NCI-H460 (cell line): ENCODE measurements at places on chromosomes 6 and 20. TPM values are rescaled to one million over a fixed set of nuclear protein-coding genes. Genes with fewer than 3 reads are reported as not detected.

DNA sequence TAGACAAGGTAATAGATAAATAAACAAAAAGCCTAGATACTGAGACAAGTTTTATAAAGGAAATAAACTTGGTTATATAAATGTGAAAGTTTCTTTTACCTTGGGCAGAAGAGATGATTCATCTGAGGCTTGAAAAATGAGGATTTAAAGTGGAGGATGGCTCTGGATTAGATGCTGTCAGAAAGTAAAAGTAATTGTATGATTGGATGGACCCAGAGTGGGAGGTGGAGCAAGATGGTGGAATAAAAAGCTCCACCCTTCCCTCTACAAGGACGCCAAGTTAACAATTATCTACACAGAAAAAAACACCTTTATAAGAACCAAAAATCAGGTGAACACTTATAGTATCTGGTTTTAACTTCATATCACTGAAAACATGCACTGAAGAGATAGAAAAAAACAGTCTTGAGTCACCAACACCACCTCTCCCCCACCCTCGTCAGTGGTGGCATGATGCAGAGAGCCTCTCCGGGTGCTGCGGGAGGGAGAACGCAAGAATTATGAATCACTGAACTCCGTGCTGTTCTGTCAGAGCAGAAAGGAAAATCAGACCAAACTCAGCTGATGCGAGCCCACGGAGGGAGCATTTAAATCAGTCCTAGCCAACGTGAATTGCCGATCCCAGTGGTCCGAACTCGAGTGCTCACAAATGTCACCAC, 84.7 kb upstream of the GJE1 start:
- DNase-seq, result no peak

DNA sequence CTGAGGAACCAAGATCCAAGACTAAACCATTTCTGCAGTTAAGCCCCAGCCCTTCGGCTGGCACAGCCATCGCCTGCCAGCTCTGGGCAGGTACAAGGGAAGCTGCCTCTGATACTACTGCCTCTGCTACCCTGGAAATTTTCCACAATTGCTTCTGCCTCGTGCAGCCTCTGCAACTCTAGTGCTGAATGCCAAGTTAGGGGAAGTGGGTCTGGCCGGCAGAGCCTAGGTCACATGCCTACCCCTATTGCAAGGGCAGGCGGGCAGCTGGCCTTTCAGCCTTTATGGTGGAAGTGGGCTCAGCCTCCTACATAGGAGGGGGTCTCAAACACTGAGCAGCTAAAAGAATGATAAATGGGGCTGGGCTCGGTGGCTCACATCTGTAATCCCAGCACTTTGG, 44.5 kb upstream of the TULP1 start:
- no peak for DNase-seq

DNA sequence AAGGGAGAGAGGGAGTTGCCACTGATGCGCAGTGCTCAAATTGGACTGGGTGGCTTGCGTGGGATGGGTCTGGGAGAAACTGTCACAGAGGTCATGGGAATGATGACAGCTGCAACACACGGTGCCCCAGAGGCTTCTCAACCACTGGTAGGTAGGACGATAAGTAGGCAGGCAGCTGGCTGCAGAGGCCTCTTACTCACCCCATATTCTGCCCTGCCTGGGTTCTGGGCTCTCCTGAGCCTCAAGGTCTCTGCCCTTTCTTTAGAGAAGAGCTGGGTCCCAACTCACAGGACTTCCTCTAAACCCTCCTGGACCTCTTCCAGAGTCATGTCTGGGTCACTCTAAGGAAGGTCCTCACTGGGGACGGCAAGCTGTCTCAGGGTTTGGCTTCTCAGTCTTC, 37.2 kb upstream of the RNF24 start:
- DNase-seq, result no peak

- no peak for DNase-seq
Measured at GRCh38 chr20:10793766-10794165, 120.0 kb upstream of the JAG1 start.

GRCh38 chr6:44058617-44059358, 68.5 kb downstream of the MRPL14 start:
- DNase-seq, result peak; percentile 58

- no peak for DNase-seq
Measured at GRCh38 chr6:111411978-111412566, 70.9 kb downstream of the REV3L start.

- no peak for DNase-seq
Measured at GRCh38 chr6:18441251-18441979, 54.3 kb downstream of the RNF144B start.

- DNase-seq, result no peak
Measured at GRCh38 chr6:117829594-117830319, 77.3 kb upstream of the SLC35F1 start.

- no peak for DNase-seq
Measured at GRCh38 chr6:69881322-69882151, 15.2 kb downstream of the COL19A1 start.

DNA sequence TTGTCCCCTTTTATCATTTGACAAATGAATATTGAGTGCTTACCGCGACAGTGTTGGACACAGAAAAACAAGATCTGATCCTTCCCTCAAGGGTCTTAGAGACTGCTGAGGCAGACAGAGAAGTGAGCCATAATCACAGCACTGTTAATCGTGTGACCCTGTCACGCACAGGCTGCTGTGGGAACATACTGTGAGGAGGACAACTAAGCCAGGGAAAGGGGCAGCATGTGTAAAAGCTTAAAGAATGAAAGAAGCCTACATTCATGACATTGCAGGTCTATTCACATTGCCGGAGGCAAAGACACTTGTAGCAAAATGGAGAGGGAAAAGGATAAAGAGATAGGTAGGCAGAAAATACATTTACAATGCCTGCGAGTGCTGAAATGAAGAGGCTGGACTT, 32.7 kb downstream of the TRDN start:
- no peak for DNase-seq

DNA sequence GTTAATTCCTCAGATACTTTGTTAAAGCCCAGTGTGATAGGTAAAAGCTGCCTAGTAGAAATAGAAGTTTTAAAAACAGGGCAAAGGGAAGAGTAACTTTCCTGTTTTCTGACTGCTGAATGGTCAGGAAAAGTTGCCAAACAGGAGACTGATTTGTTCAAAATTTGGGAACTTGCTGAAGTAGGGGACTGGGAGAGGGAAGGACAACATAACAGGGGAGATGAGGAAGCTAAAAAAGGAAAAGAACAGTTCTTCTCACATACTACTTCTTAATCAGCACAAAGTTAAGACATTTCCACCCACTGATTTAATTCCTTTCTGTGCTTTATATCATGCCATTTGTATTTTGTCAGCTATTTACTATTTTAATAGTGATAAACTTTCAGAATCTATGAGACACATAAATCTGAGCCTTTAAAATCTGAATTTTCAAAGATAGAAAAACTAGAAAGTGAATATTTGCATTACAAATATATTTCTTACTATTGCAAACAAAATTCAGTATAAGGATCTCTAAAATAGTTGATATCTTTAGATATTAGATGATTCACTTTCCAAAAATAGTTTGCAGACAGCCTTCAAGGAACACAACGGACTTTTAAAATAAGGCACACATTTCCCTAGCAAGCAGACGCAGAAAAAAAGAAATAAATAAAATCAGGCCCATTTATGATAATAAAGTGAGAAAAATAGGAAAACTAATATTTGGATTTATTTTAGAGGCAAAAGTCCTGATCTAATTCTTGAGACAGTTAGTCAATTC, 36.9 kb upstream of the SLC16A10 start:
- no peak for DNase-seq

- no peak for DNase-seq
Measured at GRCh38 chr20:37821696-37822095, 81.2 kb upstream of the VSTM2L start.

DNA sequence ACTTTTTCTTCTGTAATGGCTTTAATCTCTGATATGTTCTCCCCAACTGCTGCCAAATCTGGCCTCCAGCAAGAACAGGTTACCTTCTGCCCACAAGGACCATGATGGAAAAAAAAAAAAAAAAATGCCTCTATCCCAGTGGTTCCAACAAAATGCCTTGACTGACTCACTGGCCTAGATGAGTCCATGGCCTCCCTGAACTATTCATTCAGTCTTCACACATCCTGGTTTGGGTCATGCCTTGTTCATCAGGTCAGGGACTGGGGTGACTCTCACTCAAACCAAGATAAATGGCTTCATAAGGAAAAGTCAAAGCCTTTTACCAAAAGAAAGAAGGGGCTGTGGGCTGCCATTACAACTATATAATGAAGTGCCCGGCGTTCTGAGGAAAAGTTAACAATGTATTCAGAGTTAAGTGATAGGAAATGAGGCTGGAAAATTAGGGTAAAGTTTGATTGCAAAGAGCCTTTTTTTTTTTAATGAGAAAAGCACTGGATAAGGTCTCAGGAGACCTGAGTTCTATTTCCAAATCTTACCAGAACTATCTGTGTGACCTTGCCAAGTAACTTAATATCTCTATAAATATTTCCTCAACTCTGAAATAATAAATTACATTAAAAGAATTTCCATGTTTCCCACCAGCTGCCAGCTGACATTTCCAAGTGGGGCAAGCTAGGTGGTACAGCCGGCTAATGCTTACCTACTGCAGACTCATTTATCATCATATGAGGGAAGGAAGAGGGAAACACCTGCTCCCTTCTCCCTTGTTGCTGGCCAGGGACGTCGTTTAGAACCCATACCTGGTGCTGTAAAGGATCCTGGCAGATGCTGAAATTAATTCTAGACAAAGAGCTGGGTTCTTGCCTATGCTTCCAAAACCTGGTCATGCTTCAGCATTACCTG, 380.0 kb upstream of the MARCKS start:
- DNase-seq, result no peak

GRCh38 chr6:143087856-143088255, 27.2 kb downstream of the AIG1 start:
- no peak for DNase-seq

GRCh38 chr6:83292900-83293843, 100.0 kb downstream of the RWDD2A start:
- DNase-seq, result no peak

GRCh38 chr6:143405373-143406154, 44.9 kb downstream of the ADAT2 start:
- no peak for DNase-seq

The PGC gene
- total RNA-seq, result not detected in 2 replicates

The HCRTR2 gene
- not detected in 2 replicates for total RNA-seq

The GNAS-AS1 gene
- total RNA-seq, result 1.7 and 1.8 TPM in 2 replicates

The SALL4 gene
- total RNA-seq, result 1.6 and 2.3 TPM in 2 replicates

The APOM gene
- total RNA-seq, result 2.4 and 2.8 TPM in 2 replicates

The SRMS gene
- not detected in 2 replicates for total RNA-seq

The PROCR gene
- 165 and 178 TPM in 2 replicates for total RNA-seq

The KCNG1 gene
- 77.5 and 84.3 TPM in 2 replicates for total RNA-seq

The C6orf163 gene
- 1.2 and 2.0 TPM in 2 replicates for total RNA-seq
